Posterior vena cava (tissue), 2 donors: ENCODE measurements at places on chromosomes 16 and 17. TPM values are rescaled to one million over a fixed set of nuclear protein-coding genes. Genes with fewer than 3 reads are reported as not detected.

The JPH3 gene
- 1.8 TPM for total RNA-seq

The HYDIN gene
- 2.8 TPM for total RNA-seq

The CHAD gene
- not detected for total RNA-seq

The TNFRSF12A gene
- 67.1 TPM for total RNA-seq

The TMEM114 gene
- not detected for total RNA-seq

GRCh38 chr17:45410144-45411091 is 22.3 kb downstream of the ARHGAP27 start:
- DNase-seq: no peak

- DNase-seq: no peak
These were observed 16.5 kb upstream of the ZC3H18 start for GRCh38 chr16:88553739-88554138.

- DNase-seq: no peak
These were observed 8.6 kb downstream of the CYB561 start for GRCh38 chr17:63437287-63438091.

GRCh38 chr17:57508671-57509070 is 236.4 kb downstream of the CCDC182 start:
- no peak for DNase-seq

- no peak for DNase-seq
These were observed 36.8 kb upstream of the MMD start for GRCh38 chr17:55458287-55458900.
